B cell (primary cell): ENCODE measurements at places on chromosomes 2 and 18.

GRCh38 chr2:132733094-132733493 lies 63.1 kb upstream of the LYPD1 start:
- DNase-seq = no peak

- no peak for DNase-seq
Observed at GRCh38 chr18:79503406-79503805, 107.7 kb downstream of the NFATC1 start.

GRCh38 chr2:3344897-3345296 lies 32.7 kb downstream of the EIPR1 start:
- DNase-seq = no peak

- no peak for DNase-seq
Observed at GRCh38 chr2:85975581-85975980, 86.8 kb upstream of the ST3GAL5 start.

GRCh38 chr18:26051843-26052242 lies 38.6 kb downstream of the SS18 start:
- no peak for DNase-seq

DNA sequence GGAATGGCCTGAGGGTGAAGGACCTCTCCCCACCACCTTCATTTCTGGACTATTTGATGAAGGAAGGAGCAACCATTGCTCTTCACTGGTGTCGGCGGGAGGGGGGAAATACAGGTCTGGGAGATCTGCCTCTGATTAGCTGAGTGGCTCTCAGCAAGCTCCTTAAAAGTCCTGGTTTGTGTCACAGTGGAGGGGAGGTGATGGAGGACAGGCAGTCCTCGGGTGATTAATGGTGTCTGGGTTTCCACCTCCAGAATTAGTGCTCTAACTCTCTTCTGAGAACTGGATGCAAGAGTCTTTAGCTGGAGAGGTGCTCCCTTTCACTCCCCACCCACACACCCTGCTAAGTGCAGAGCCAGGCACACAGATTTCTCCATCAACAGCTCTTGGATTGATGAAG lies 83.2 kb downstream of the TTC32 start:
- no peak for DNase-seq

DNA sequence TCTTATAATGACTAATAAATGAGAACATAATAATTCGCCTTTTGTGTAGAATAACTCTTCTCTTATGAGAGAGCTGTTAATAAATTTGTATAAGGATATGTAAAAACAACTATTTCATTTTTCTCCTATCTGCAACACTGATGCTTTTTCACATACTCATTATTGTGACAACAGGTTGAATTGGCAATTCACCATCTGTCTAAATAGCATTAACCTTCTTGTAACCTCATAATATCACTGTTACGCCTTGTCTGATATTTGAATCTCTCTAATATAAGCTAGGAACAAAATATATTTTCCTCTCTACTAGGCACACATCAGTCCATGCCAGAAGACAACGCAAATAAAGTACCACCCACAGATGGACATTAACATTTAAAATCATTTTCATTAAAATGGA lies 938.9 kb downstream of the CPS1 start:
- DNase-seq = no peak

GRCh38 chr2:9313443-9313842 lies 106.8 kb downstream of the ASAP2 start:
- DNase-seq = no peak

DNA sequence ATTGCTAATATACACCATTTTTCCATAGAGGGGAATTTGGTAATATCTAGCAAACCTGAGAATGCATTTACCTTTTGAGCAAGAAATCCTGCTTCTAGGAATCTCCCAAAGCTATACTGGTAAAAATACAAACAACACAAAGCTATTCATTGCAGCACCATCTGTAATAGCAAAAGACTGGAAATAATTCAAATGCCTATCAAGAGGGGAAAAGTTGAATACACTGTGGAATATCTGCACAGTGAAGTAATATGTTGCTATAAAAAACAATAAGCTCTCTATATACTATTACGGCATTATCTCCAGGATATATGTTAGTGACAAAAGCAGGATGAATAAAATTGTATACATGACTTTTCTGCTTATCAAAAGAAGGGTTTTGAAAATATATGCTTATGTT lies 112.3 kb upstream of the CHAC2 start:
- DNase-seq = no peak

DNA sequence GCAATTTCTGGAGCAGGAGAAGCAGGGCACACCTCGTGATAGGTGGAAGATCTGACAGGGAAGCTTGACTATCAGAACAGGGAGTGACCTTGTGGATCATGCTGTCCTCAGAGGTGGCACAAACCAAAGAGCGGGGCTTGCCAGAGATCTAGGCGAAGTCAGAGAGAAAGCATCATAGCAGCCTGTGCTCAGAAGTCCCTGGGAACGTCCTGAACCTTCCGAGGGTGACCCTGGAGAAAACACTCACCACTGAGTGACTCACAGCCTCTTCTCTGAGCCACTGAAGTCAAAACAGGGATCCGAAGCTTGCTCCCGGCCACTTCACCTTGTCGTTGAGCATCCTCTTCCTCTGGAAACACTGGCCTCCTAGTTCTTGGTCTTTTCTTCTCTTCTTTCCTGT lies 56.7 kb downstream of the IL1R2 start:
- no peak for DNase-seq

GRCh38 chr2:216694082-216694825 lies 1.1 kb downstream of the IGFBP5 start:
- DNase-seq = peak; percentile 18

GRCh38 chr18:25350489-25351251 lies 1.3 kb downstream of the ZNF521 start:
- peak; percentile 70 for DNase-seq

DNA sequence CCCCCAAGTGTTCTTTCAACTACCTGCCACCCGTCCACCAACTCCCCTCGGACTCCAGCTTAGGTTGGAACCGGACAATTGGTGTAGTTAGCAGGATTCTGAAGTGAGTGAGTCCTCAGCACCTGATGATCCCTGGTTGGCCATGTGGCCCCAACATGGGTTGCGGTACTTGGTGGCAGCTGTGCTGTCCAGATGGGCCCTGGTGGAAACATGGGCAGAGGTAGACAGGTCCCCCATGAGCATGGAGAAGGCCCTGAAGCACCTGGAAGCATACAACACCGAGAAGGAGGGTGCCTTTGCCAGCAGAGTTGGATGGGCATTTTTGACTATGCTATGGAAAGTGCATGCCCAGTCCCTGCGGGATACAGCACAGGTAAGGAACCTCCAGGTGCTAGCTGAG lies 11.0 kb upstream of the C2orf42 start:
- DNase-seq = no peak

DNA sequence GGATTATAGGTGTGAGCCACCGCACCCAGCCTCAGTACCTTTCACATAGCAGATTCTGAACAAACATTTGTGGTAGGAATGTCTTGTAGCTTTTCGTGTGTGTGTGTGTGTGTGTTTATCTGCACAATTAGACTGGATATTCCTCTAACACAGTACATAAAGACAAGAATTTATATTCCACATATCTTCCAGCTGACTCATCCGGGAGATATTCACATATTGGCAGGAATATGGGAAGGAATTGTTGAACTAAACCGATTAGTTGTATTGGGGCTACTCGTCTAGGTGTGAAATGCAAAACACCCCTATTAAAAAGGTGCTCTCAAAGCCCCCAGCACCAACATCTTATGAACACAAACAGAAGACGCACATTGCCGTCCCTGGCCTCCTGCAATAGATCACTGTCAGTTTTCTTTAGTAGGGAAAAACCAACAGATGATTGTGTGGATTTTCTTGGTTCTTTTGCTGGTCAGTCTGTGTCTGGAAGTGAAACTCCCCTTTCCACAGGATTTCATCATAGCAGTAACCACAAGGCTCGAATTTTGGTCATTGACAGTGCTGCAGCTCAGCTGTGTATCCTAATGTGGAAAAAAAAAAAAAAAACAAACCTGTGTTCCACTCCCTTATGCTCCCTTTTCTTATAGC lies 208.5 kb upstream of the ACVR2A start:
- DNase-seq = no peak

DNA sequence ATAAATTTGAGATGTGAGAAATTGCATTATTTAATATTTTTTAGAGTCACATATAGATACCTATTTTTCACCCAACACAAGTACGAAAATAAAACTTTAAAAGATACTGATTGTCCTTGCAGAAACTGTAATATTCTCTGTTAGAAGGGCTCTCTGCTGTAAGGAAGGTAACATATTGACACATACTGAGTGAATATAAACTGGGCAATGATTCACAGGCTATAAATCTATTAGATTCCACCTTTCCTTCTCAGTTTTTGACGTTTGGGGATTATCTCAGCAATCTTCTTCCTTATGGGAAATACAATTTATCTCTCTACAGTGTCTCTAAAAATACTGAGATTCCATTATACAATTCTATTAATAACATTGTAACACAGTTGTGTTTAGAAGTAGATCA lies 229.1 kb upstream of the MAP2 start:
- no peak for DNase-seq

DNA sequence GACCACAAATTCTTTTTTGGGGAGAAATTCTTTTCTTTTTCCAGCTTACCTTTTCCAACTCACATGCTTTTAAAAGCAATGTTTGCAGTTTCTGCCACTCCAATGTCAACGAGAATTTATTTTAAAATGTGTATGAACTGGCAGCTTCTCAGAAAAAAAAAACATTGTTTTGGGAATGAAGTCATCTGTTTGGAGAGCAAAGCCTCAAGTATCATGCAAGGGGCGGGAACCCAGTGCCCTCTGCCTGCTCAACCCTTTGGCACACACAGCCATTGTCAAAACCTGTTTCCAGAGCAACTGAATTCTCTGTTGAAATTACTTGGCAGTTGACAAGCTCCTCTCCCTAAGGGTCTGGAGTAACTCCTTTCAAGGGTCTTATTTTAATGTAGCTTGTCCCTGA lies 128.5 kb downstream of the QPCT start:
- no peak for DNase-seq
